ENCODE measurements at places on chromosomes 3 and 15.

- no peak for DNase-seq
- H3K4me3 ChIP-seq, result no peak overlapping the region
- no peaks in the 10 kb centered on the region for H3K27me3 ChIP-seq
- no peaks in the 10 kb centered on the region for H3K36me3 ChIP-seq
- H3K27ac ChIP-seq, result no peak overlapping the region
Measured at GRCh38 chr3:172189213-172189612, 149.8 kb downstream of the FNDC3B start.

DNA sequence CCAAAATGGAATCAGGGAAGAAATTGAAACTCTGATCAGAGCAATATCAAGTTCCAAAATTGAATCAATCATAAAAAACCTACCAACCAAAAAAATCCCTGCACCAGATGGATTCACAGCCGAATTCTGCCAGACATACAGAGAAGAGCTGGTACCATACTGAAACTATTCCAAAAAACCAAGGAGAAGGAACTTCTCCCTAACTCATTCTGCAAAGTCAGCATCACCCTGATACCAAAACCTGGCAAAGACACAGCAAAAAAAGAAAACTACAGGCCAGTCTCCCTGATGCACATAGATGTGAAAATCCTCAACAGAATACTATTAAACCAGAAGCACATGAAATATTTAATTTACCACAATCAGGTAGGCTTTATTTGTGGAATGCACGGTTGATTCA, 118.1 kb downstream of the MYRIP start:
- H3K27me3 ChIP-seq, result no peaks in the 10 kb centered on the region
- DNase-seq, result no peak
- no peaks in the 10 kb centered on the region for H3K36me3 ChIP-seq
- H3K27ac ChIP-seq, result no peak overlapping the region

- DNase-seq, result peak; percentile 77
- no peak overlapping the region for H3K4me3 ChIP-seq
- H3K27me3 ChIP-seq, result no peaks in the 10 kb centered on the region
- no peak overlapping the region for H3K27ac ChIP-seq
- H3K36me3 ChIP-seq, result no peaks in the 10 kb centered on the region
- H3K4me1 ChIP-seq, result peaks cover 3% of the 10 kb centered on the region
Measured at GRCh38 chr3:161423911-161424522, 52.7 kb upstream of the SPTSSB start.

GRCh38 chr3:123934250-123934649, 26.8 kb downstream of the CCDC14 start:
- no peaks in the 10 kb centered on the region for H3K27me3 ChIP-seq
- H3K4me3 ChIP-seq, result no peak overlapping the region
- peaks cover 5% of the 10 kb centered on the region for H3K36me3 ChIP-seq
- no peak overlapping the region for H3K27ac ChIP-seq
- H3K4me1 ChIP-seq, result no peaks in the 10 kb centered on the region

DNA sequence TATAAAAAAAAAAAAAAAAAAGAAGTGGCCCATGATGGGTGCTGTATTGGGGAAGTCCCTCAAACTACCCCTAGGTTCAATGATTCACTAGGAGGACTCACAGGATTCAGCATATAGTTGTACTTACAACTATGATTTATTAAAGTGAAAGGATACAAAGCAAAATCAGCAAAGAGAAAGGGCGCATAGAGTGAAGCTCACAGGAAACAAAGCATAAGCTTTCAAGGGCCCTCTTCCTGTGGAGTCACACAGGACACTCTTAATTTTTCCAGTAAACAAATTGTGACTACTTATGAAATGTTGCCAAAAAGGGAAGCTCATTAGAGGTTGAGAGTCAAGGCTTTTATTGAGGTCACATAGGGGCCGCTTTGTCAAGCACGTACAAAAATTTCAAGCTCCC, 153.7 kb upstream of the GAP43 start:
- H3K4me1 ChIP-seq, result no peaks in the 10 kb centered on the region
- DNase-seq, result no peak
- H3K36me3 ChIP-seq, result no peaks in the 10 kb centered on the region
- no peaks in the 10 kb centered on the region for H3K27me3 ChIP-seq
- no peak overlapping the region for H3K27ac ChIP-seq

- H3K4me1 ChIP-seq, result no peaks in the 10 kb centered on the region
- no peaks in the 10 kb centered on the region for H3K27me3 ChIP-seq
- no peak overlapping the region for H3K27ac ChIP-seq
- no peak overlapping the region for H3K4me3 ChIP-seq
- no peak for DNase-seq
- no peaks in the 10 kb centered on the region for H3K36me3 ChIP-seq
Measured at GRCh38 chr3:148466143-148466542, 231.6 kb upstream of the AGTR1 start.

GRCh38 chr3:112339609-112340008, 6.7 kb downstream of the CD200 start:
- H3K4me3 ChIP-seq, result no peak overlapping the region
- H3K27ac ChIP-seq, result no peak overlapping the region
- no peaks in the 10 kb centered on the region for H3K36me3 ChIP-seq
- no peaks in the 10 kb centered on the region for H3K4me1 ChIP-seq
- H3K27me3 ChIP-seq, result no peaks in the 10 kb centered on the region

- H3K4me1 ChIP-seq, result peaks cover 3% of the 10 kb centered on the region
- H3K4me3 ChIP-seq, result no peak overlapping the region
- no peak overlapping the region for H3K27ac ChIP-seq
Measured at GRCh38 chr3:46492890-46493547, 4.8 kb upstream of the RTP3 start.

GRCh38 chr3:49563040-49563578, 8.8 kb downstream of the BSN start:
- H3K27me3 ChIP-seq, result no peaks in the 10 kb centered on the region
- no peak overlapping the region for H3K4me3 ChIP-seq
- peaks cover 2% of the 10 kb centered on the region for H3K4me1 ChIP-seq

All from trophoblast cell (in vitro differentiated cells and primary cell).